Left renal pelvis (tissue), 4 donors: ENCODE measurements at places on chromosomes 16 and 17.

DNA sequence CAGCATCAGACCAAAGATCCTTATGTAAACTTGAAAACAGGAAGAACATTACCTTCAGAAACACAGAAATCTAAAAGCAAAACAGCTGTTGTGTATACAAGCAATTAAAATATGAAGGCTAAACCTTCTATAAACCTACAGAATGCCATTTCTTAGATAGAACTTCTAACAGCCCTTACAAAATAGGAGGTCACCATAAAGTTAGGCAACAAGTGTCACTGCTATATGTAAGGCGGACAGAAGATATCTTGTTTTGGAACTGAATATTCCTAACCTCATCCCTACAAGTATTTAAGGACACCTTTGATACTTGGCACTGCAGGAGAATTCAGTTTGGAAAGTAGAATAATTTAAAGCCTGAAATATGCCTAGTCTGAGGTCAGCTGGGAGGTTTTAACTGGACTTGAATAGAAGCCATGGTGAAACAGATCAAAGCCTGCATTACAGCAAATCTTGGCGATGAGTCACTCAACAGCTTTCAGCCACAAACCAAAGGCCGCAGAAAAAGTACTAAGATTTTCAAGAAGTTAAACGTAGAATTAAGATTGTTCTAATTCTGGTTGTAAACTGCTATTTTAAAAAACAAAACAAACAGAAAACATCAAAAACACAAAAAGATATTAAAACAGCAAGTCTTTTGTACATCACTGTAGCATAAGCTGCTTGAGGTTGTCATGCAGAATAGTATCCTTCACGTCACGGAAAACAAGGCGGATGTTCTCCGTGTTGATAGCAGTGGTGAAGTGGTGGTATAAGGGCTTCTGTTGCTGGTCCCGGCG lies 42.7 kb downstream of the GNA13 start:
- DNase-seq, result no peak

GRCh38 chr17:3903881-3904290 lies 11.0 kb upstream of the CAMKK1 start:
- DNase-seq, result no peak

- DNase-seq, result no peak
Measured at GRCh38 chr16:13093661-13094060, 192.3 kb downstream of the SHISA9 start.

GRCh38 chr16:27800817-27801216 lies 250.9 kb downstream of the KATNIP start:
- DNase-seq, result no peak

DNA sequence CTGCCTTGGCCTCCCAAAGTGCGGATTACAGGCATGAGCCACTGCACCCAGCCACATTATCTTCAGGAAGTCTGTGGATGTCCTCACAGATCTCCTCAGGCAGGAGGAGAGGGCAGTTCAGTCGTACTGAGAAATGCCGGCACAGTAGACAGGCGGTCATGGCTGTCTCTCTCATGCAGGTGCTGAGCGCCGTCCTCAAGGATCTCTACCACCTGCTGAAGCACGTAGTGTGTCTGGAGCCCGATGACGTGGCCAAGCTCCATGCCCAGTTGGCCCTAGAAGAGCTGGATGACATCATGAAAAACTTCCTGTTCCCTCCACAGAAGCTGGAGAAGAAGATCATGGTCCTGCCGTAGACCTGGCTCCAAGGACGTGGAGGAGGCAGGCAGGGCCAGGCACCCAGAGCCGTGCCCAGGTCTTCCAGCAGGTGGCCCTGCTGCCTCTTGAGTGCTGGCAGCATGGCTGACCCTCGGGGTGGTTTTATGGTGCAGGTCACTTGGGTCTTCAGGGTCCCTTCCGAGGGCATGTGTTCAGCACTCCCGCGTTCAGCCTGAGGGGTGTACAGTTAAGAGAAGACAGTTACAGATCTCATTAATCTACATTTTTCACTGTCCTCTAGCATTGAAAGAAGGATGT lies 22.0 kb upstream of the HAS3 start:
- no peak for DNase-seq

DNA sequence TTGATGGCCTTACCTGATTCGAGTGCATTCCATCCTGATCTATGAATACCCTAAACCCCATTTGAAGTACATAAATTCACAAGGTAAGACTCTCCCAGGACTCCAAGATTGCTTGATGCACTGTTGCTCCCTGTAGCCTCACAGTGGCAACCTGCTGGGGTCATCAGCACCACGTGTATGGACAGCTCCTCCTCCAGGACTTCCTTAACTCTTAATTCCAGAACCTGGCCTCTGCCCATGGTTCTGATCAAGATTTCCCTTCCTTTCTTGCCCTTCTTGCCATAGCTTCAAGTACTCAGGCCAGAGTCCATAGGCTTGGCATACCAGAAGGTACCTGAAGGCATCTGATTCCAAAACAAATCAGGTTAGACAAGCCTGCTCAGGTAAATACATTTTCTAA lies 34.0 kb upstream of the NLK start:
- no peak for DNase-seq

DNA sequence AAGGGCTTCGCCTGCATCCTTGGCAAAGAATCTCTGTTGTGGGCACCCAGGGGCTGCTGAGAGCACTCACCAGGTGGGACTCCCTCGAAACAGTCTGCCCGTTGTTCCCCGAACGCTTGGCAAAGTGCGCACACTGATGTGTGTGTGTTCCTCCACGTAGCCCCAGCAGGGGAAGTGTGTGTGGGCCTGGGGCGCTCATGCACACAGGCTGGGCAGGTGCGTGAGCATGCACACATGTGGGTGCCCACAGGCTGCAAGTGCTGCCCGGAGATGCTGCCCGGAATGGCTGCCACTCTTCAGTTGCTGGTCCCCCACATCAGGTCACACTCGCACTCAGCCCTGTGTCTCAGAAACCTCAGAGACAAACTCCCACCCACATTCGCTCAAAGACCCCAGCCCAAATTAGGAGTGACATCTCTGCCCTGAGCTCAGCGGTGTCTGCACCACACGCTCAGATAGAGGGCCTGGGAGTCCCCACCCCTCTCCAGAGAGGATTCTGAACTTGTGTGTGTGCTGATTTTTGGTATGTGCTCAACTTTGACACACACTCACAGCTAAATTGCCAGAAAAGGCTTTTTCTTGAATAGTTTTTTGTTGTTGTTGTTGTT lies 119.4 kb downstream of the MGAT5B start:
- no peak for DNase-seq
